Stimulated activated CD4-positive, alpha-beta T cell treated with anti-CD3 and anti-CD28 coated beads, Interleukin-1b, Interleukin-23, amount 100 ng/mL, for 1 hour (primary cell): ENCODE measurements at places on chromosomes 4 and X.

DNA sequence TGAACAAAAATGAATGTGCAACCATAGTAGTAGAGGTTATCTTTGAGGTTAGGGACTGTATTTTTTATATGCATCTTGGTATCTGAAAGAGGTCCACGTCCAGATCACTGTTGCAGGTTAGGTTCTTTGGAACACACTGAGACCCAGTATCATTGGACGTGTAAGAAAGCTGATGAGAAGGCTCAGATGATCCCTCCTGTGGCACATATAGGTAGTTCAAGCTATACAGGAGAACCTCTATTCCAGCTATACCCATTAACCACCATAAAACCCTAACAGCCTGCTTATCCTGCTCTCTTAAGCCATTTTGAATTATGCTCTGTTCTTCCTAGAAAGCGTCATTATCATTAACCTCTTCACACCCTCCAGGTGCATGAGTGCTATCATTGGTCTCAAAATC, 930.7 kb upstream of the HS3ST1 start:
- DNase-seq, result no peak

GRCh38 chrX:115650449-115650848, 89.5 kb downstream of the PLS3 start:
- no peak for DNase-seq

DNA sequence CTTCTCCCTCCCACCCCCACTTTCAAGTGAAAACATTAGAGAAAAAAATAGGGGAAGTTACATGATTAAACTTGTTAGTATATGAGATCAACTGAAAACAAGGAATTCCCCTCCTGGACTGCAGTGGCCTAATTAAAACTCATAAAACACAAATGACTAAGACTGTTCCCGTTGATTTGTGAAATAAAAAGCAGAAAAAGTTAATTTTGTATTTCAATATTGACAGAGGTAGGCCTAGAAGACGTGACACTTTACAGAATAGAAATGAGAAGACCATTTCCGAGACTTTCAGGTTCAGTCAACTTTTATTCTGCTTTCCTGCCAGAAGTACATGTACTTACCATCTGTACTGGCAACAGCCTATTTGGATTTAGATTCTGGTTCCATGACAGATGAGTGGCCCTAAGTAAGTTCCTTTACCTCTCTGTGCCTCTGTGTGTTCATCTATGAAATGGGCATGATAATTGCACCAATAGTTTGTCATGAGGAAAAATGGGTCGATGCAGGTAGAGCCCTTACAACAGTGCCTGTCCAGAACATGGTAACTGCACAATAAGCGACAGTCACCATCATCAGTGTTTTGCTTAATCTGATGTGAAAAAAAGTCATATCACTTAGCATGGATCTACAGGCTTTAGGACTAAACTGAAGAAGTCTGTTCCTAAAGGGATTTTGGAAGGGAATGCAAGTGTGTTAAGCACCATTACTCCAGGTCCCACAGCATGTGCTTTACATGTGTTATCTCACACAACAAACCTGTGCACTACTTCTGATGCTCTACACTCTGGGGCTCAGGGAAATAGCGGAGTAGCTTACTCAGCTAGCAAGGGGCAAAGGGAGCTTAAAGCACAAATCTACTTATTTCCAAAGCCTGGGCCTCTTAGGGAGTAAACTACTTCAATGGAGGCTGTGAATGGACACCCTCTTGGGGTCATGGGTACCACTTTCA, 562.3 kb upstream of the DIPK2B start:
- no peak for DNase-seq

GRCh38 chr4:20403290-20403689, 151.6 kb downstream of the SLIT2 start:
- DNase-seq, result no peak

DNA sequence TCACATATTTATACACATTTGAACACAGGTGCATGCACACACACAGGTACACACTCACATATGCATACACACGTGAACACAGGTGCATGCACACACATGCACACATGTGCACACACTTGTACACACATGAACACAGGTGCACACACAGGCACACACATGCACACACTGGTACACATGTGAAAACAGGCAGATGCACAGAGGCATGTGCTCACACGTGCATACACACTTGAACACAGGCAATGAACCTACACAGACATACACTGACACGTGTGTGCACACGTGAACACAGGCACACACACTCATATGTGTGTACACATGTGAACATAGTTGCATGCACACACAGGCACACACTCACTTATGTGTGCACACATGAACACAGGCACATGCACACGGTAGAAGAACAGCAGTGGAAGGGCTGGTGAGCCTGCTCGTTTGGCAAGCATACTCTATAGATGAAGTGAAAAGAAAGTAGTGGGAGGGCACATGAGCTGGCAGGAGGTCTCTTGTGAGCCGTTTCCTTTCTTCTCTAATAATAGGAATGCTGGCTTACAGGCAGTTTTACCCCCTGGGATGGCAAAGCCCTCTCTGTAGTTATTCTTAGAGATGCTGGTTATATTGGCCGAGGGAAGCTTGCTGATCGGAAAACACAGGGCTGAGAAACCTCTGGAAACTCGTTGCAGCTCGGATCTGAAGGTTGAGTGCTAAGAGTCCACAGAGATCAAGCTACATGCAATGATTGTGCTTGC, 279.6 kb upstream of the CLNK start:
- no peak for DNase-seq

GRCh38 chrX:12994321-12994720, 19.4 kb downstream of the TMSB4X start:
- DNase-seq, result no peak

DNA sequence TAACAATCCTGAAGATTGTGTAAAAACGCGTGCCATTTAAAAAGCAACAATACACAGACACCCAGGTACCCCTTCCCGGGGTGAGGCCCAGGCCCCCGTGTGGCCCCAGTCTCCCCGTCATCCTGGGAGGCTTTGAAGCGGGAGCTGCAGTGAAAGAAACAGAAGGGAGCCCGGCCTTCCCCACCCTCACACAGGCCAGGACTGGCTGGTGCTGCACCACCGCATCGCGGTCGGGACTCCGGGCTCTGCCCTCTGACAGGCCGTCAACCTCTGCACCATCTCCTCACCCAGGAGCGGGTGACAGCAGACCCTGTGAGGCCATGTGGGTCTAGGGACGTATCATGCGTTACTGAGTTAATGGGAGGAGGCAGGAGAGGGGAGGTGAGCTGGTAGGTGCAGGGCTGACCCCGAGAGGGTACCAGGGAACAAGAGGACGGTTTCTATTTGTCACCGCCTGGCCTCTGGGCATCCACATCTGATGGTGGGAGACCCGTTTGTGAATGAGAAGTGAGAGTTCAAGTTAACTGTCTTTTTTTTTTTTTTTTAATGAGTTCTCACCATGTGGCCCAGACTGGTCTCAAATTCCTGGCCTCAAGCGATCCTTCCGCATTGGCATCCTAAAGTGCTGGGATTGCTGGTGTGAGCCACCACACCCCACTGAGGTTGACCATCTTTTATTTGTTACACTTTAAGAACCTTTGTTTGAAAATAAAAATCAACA, 27.3 kb downstream of the PIGG start:
- no peak for DNase-seq

- no peak for DNase-seq
Observed at GRCh38 chrX:118569676-118570075, 74.1 kb downstream of the DOCK11 start.

GRCh38 chr4:72770708-72771107, 201.7 kb upstream of the ADAMTS3 start:
- DNase-seq, result no peak

DNA sequence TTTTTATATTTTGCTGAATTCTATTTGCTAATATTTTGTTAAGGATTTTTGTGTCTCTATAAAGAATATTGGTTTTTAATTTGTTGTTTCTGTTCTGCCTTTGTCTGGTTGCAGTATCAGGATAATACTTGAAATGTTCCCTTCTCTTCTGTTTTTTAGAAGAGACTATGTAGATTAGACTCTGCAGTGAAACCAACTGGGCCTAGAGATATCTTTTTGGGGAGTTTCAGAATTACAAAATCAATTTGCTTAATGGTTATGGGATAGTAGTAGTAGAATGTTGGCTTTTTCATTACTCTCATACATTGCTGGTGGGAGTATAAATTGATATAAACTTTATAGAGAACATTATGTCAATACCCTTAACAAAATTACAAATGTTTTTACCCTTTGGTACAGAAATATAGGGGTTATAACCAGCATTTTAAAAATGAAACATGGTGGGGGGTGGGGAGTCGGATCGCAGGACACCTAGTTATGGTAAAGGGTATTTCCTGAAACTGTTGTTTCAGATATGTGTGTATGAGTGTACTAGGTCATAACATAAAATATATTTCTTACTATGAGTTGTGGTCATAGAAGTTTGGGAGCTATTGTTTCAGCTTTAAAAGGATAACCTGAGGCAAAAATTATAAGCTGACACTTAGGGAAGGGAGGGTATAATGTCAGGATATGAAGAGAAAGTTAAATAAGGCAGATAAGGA, 29.0 kb downstream of the CLOCK start:
- no peak for DNase-seq

GRCh38 chr4:172740434-172740833, 428.2 kb upstream of the GALNT7 start:
- DNase-seq, result no peak

DNA sequence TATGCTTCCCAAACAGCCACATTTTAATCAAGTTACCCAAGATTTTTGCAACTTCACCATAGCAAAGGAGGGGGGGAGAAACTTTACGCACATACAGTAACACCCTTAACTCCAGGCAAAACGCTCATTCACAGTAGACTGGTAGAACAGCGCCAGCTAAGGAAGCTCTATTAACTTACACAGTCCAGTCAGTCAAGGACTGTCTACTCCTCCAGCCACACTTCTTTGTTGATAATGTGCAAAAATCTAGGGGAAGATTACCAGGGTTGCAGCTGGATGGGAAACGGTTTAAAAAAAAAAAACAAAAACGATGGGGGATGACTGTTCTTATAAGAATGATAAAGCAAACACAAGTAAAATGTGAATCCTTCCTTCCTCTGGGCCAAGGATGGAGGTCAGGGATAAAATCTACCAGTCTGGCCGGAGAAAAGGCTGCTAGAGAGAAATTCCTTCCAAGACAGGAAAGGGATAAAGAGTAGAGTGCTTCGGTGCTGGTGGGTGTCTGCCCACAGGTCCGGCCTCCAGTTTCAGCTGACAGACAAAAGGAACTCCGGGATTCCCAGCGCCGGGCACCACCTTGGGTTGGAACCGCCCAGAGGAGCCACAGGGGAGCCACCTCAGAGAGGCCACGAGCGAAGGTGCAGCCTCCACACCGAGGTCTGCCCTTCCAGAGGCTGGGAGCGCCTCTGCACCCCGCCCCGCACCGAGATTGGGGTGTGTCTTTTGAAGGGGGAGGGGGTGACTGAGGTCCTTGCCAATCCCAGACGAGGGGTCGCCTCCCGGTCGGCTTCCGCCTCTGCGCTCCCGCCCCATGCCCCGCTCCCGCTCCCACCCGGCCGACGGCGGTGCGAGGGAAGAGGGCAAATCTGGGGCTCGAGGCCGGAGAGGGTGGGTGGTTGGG, 811 bp downstream of the ANKRD50 start:
- DNase-seq, result no peak

- DNase-seq, result no peak
Observed at GRCh38 chr4:174099712-174100111, 183.8 kb downstream of the FBXO8 start.

- no peak for DNase-seq
Observed at GRCh38 chr4:182554736-182555135, 311.5 kb downstream of the TENM3 start.

GRCh38 chrX:120585702-120586101, 18.2 kb upstream of the MCTS1 start:
- no peak for DNase-seq

DNA sequence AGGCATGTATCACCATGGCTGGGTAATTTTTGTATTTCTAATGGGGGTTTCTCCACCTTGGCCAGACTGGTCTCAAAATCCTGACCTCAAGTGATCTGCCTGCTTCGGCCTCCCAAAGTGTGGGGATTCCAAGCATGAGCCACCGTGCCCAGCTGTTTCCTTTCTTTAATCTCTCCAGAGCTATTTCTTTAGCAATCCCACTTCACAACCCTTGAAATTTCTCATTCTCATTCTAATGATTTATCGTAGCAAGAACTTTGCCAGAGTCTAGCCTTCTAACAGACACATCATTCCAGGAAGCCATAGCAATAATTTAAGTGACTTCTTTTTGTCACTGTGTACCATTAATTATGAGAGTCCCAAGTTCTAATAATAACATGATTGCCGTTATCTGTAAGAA, 68.6 kb downstream of the RXFP1 start:
- DNase-seq, result no peak

GRCh38 chr4:158995040-158995439, 107.8 kb upstream of the RAPGEF2 start:
- DNase-seq, result no peak

- no peak for DNase-seq
Observed at GRCh38 chr4:113760094-113760794, 1.3 kb downstream of the CAMK2D start.

GRCh38 chr4:78079726-78080430, 22.8 kb downstream of the FRAS1 start:
- no peak for DNase-seq

DNA sequence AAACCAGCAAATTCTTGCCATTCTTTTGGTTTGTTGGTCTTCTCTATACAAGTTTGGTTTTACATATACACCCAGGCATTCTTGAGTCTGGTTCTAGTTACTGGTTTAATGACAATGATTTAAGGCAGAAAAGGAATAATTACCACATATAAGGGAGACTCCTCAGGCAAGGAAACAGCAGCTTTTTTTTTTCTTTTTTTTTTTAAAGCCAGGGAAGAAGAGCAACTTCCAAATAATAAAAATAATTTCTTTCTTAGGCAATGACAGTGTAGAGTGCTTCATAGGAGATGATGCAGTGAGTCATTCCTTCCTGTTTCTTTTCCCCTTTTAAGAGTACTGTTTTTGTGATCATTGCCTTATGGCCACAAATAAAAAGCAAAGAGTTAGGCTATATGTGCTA, 289.7 kb downstream of the DKK2 start:
- no peak for DNase-seq

DNA sequence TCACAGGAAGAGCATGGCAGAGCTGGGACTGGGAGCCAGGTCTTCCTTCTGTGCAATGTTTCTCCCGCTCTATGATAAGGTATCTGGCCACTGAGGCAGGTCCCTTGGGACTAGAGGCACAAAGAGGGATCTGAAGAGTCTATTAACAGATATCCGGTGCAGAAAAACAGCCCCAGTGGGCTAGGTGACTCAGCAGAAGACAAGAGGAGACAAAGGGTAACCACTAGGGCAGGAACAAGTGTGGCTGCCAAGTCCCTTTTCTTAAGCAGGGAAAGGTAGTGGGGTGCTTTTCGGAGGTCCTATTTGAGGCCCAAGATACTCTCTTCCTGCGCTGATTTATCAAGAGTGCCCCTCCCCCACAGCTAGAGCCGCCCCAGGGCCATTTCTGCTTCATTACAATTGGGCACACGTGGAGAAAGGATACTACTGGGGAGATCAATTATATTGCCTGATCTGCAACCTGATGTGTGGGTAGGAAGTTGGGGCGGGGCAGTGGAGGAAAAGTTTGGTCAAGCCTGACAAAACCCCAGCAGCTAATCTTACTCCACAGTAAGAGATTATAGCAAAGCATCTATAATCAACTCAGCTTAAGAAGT, at the start of gene DGAT2L6:
DGAT2L6 (plus strand) TSS at position 546 of the 596 bp plus-strand sequence. CDS start 100 bp downstream, outside the sequence.
- no peak for DNase-seq

GRCh38 chrX:42385730-42386129, 392.2 kb downstream of the PPP1R2C start:
- no peak for DNase-seq

- no peak for DNase-seq
Observed at GRCh38 chr4:145870155-145871020, 68.2 kb downstream of the ZNF827 start.
